ENCODE measurements at places on chromosomes 4 and X.

DNA sequence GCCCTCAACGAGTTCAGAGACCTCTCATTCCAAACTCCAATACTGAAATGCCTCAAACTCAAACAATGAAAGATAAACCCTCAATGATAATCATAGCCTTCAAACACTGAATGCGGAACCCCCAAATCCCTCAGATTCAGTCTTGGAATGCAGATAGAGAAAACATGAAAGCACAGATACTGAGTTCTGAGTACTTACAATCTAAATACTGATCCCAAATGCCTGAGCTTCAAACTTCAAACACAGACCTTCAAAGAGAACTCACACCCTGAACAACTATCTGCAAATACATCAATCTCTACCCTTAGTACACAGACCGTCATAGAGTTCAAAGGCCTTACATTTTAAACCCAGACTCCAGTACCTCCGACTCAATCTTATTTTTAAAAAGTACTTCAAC, 16.9 kb upstream of the PAGE4 start:
- DNase-seq, result no peak

- DNase-seq, result no peak
Observed at GRCh38 chr4:144674711-144675110, 28.8 kb downstream of the HHIP start.

DNA sequence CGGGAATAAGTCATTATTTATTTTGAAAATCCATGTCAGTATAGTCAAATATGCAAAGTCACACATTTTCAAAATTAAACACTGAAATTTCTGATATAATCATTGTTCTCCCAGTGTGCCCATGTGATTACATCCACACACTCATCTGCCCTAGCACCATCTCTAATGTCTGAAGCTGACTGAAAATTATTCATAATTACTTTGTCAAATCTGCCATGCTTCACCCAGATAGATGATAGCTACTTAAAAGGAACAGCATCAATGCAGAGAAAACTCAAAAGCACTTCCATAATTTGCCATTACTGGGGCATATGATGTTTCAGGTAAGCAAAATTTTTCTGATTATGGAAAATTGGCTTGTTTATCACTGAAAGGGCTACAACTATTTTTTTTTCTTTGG, 1433.3 kb upstream of the IGFBP7 start:
- DNase-seq, result no peak

DNA sequence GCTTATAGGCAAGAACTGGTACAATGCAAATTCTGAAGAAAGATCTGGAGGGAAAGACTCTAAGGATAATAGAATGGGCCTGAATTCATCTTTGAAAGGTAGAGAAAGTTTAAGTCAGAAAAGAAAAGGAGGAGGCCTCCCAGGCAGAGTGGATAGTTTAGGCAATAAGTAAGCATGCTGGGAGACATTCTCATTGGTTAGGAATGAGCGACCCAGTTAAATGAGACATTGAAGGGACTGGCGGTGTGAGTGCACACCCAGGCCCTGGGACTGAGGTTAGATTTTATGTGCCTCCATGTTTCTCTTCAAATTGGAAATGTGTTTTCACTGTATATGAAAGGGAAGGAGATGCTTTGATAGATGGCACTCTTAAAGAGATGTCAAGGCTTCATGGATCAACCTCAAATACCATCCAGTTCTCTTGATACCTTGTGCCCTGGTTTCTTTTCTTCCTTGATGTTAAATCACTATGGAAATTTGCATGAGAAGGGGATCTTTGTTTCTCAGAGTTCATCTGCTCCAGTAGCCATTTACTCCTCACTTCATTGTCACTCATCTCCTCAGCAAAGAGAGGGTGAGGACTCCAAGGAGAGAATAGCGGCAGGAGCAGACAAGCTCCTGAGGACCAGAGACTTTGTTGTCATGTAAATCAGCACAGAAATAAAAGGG, 584.2 kb upstream of the INTU start:
- DNase-seq, result no peak

All from activated gamma-delta T cell (primary cell).